ENCODE measurements at places on chromosomes 2 and 18.

GRCh38 chr2:235566415-235566814 is 72.6 kb downstream of the AGAP1 start:
- DNase-seq, result no peak

DNA sequence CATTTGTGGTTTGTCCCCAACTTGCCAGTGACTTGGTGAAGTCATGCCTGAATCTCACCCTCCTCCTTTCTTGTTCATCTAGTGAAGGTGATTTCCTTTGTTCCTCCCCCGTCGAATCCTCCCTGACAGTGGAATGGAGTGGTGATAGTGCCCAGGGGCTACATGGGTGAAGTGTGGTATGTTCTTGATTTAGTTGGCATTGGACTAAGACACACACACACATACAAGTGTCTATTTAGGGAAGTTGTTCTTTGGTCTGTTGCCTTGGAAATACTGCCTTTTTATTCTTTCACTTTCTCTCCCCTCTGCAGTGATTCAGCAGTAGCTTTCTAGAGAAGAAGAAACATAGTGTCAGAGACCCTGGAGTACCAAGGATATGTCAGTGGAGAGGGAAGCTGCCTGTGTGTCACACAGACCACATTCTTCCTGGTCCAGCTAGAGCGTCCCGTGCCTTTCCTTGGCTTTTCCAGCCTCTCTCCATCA is 10.9 kb downstream of the INPP4A start:
- no peak for DNase-seq

- DNase-seq, result no peak
Observed at GRCh38 chr18:32258558-32259204, 68.8 kb downstream of the MEP1B start.

DNA sequence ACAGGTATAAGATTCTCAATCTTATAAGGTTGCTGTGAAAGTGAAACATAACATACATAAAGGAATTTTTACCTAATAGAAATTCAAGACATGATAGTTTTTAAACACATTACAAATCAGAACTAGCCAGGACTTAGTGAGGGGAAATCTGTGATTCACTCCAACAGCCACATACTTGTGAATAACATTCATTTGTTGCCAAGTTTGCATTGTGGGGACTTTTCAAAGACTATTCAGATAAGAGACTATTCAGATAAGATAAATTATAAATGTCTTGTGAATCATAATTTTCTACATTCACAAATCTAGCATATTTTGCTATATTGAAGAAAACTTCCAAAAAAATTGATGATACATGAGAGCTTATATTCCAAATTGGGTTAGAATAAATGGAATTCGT is 345.3 kb upstream of the CDH20 start:
- no peak for DNase-seq

GRCh38 chr2:27261926-27262298 is 935 bp downstream of the SLC30A3 start:
- no peak for DNase-seq

GRCh38 chr2:198178766-198179165 is 374.4 kb downstream of the PLCL1 start:
- DNase-seq, result no peak

DNA sequence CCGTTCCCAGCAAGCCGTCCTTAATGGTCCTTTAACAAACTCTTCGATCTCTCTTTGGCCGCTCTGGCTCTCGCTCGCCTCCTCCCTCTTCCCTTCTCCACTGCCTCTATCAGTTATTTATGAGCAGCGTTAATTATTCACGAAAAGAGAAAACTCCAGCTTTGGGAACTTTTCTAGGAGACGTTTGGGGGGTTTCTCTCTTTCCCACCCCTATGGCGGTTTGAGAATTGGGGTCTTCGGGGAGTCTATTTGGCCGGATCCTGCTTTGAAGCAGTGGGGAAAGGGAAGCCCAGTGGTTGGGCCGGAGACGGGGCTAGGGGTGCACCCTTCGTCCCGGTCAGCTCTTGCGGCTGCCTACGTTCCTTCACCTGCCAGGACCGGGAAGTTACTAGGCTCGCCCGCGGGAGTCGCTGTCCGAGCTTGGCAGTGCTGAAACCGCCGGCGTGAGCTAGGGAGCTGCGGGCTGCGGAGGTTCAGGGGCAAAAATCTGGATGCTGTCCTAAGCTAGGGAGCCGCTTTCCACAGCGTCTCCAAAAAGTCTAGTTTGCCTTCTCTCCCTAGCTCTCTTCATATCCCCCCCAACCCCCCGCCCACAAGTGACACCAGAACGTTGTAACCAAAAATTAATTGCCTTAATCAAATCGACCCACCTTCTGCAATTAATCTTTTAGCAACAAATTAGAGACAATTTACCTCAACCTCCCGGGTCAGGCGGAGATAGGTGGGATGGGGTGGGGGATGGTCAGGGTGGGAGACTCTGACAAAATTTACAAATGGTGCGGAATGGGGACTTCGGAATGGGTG is 8.9 kb upstream of the SKOR2 start:
- DNase-seq, result no peak

DNA sequence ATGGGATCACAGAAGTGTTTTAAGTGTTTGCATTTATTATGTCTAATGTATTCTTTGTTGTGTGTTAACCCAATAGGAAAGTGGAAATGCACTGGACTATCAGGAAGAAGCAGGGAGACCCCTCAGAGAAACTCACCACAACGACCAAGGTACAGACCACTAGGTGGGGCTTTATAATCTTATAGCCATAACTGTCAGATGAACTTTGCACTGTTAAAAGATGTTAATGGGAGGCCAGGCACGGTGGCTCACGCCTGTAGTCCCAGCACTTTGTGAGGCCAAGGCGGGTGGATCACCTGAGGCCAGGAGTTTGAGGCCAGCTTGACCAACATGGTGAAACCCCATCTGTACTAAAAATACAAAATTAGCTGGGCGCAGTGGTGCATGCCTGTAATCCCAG is 73.2 kb downstream of the SUMO1 start:
- no peak for DNase-seq
